Fibroblast of the conjunctiva (primary cell): ENCODE measurements at places on chromosomes 6 and 20.
A peak's percentile ranks its signal among the peaks of the same experiment; 100 is the strongest.

DNA sequence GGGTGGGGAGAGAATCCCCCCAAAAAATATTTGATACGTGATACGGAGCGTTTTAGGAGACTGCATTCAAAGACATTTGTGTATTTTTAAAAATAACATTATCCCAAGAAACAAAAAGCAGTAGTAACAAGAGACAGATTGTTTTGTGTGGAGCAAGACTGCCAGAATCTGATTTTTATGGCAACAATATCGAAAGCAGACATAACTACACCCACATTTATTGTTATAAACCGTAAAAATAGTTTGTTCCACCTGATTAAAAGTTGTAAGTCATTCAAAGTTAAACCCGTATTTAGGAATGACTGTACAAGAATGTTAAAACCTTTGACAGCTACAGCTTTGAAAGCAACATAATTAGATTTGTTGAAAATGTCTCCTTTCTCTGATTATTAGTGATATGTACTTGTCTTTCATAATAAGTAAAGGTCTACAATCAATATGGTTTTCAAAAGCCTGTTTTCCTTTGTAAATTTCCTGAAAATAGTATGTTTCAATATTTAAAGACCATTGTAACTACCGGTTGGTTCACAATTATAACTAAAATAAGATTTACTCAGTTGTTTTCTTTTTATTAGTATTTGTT lies 2.7 kb downstream of the EYA4 start:
- no peak for DNase-seq

GRCh38 chr6:71199736-71200135 lies 88.9 kb upstream of the OGFRL1 start:
- no peak for DNase-seq

DNA sequence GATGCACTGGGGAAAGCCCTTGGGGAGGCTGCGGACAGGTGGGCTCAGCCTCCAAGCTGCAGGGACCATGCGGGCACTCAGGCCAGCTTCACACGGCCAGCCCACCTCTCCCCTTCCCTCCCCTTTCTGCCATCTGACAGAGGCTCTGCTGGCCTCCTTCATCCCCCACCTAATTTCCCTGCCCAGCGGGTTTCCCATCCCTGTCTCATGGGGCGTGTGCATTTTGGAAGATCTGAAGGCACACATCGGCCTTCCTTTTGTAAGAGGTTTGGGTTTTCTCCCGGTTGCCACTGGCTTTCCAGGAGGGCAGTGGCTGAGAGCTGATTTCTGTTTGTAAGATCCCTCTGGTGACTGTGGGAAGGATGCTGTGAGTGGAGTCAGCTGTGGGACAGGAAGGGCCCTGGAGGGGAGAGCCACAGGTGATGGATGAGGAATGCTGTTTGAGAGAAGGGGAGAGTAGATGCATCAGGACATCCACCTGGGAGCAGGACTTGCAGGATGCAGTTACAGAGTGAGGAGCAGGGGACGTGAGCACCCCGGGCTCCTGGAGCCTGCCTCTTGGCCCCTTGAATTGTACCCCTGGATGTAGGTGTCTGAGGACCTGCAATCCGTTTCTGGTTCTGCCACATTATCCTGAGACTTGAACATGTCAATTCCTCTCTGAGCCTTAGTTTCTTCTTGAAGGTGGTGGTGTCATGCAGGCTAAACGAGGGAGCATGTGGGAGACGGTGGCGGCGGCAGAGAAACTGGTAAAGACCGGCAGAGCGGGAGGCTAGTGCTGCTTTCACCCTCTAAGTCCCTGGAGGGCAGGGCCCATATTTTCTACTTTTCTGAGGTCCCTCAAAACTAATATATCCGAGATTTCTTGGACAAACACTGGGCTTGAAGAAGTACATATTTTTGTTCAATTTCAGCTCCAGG lies 5.9 kb upstream of the TUBB1 start:
- DNase-seq: no peak

DNA sequence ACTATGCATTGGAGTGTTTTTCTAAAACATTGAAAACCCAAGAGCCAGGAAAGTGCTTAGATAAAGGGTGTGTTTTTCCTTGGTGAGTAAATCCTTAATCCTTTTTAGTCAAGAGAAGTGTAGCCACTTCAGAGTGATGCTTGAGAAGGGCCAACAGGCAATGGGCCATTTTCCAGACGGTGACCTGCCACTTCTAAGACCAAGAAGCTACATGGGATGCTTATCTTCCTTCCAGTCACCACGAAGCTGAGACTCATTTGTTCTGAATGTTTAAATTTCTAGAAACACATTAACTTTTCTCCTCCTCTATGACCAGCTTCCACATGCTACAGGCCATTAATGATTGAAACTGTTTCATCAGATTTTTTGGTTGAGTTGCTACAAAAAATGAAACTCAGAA lies 34.4 kb upstream of the NHSL1 start:
- DNase-seq: no peak

GRCh38 chr6:45543298-45544235 lies 165.8 kb upstream of the SUPT3H start:
- DNase-seq: no peak

DNA sequence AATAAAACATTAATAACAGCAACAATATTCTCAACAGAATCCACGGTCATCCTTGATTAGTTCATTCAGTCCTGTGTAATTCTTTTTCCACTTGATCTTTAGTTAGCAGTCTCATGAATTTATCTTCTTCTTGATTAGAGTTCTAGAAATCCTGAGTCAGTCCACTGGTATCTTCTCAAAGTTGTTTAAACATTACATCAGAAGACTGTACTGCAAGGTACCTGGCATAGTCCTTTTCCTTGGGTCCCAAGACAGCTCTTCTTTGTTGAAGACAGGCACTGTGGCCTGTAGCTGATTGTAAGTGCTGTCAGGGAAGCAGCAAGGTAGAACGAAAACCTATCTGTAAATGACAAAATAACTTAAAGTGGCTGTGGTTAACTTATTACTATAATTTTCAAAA lies 11.8 kb downstream of the MAP3K4 start:
- no peak for DNase-seq

GRCh38 chr20:51529081-51529681 lies 13.3 kb downstream of the NFATC2 start:
- no peak for DNase-seq

- no peak for DNase-seq
Observed at GRCh38 chr6:129938249-129939020, 77.3 kb upstream of the TMEM244 start.

- DNase-seq: no peak
Observed at GRCh38 chr20:62553838-62554161, 78.0 kb upstream of the GATA5 start.

GRCh38 chr6:146923205-146923833 lies 280.9 kb upstream of the STXBP5 start:
- DNase-seq: no peak

- no peak for DNase-seq
Observed at GRCh38 chr20:36285746-36286447, 20.2 kb upstream of the DLGAP4 start.

DNA sequence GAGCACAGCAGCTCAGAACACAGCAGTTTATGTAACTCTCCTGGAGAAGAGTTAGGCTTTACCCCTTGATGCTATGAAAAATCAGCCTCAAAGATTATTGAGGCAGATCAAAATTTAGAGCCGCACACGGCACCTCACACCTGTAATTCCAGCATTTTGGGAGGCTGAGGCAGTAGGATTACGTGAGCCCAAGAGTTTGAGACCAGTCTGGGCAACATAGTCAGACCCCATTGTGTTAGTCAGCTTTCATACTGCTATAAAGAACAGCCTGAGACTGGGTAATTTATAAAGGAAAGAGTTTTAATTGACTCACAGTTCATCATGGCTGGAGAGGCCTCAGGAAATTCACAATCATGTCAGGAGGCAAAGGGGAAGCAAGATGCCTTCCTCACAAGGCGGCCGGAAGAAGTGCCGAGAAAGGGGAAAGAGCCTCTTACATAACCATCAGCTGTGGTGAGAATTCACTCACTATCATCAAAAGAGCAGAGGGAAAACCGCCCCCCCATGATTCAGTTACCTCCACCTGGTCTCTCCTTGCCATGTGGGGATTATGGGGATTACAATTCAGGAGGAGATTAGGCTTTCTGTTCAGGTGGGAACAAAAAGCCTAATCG lies 87.7 kb downstream of the SGK1 start:
- no peak for DNase-seq

GRCh38 chr6:75556240-75556639 lies 45.4 kb upstream of the SENP6 start:
- DNase-seq: no peak

DNA sequence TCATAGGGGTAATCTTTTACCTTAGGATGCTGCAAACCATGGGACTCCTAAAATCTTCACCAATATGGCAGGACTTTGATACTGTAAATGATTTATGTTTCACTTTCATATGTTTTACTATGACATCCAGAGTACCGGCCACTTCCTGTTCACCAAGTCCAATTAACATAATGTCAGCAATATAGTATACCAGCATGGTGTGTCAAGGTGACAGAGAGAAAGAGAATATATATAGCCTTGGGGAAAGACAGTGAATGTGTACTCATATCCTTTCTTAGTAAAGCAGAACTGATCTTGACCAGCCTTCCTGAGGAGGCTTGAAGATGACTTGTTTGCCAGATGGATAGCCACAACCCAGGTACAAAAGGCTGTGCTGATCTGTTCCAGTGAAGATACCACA lies 127.9 kb downstream of the NRN1 start:
- no peak for DNase-seq

- no peak for DNase-seq
Observed at GRCh38 chr6:25582101-25582500, 69.9 kb upstream of the SCGN start.

DNA sequence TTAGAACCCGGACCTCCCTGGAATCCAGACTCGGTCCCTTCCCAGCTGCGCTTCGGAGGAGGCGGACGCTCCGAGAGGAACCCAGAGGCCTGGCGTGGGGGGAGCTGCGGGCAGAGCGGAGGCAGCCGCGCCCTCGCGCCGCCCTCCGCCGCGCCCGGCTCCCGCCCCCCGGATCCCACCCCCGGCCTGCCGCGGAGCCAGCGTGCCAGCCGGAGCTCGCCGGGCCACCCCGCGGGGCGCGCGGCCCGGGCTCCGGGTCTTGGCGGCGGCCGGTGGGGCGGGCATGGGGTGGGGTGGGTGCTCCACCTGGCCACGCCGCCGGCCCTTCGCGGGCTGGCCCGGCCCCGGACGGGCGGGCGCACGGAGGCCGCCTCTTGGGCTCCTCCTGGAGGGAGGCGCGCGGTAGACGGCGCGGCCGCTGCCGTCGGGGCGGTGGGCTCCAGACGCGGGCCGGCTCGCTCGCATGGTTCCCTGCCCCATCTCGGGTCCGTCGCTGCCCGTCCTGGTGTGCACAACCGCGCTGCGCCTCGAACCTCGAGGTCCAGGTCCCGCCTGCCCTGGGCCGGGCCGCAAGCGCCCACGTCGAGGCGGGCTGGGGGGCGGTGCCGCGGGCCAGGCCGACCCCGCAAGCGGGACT lies 592 bp upstream of the CDYL start:
- DNase-seq: peak; percentile 66

GRCh38 chr20:63979557-63980316 lies at the start of gene SAMD10:
Gene SAMD10 (minus strand): TSS chr20:63979642. CDS start chr20:63979467, 175 bp downstream.
- DNase-seq: no peak

DNA sequence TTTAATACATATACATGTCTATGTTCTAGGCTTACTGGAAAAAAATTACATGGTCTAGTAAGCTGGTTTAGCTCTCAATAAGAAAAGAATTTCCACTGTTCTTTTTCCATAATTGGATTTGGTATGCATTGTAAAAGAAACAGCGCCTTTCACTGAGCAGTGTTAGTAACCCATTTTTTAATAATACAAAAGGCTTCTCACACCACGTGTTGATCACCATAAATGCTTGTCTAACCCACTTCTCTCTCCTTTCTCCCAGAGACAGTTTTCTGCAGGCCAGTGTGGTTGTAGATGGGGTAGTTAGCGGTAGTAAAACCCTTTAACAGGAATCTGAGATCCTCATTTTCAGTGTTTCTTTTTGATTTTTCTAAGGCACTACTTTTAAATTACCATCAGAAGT lies 348.7 kb upstream of the MANEA start:
- DNase-seq: no peak

GRCh38 chr20:5656126-5656525 lies 94.1 kb upstream of the SHLD1 start:
- DNase-seq: no peak
